Right atrium auricular region (tissue), 2 donors: ENCODE measurements at places on chromosomes 3 and 15. TPM values are rescaled to one million over a fixed set of nuclear protein-coding genes. Genes with fewer than 3 reads are reported as not detected.

- H3K27me3 ChIP-seq: no peaks in the 10 kb centered on the region
- H3K27ac ChIP-seq: no peak overlapping the region
- no peaks in the 10 kb centered on the region for H3K36me3 ChIP-seq
- H3K4me3 ChIP-seq: no peak overlapping the region
Measured at GRCh38 chr3:110362751-110363150, 708.9 kb upstream of the NECTIN3 start.

GRCh38 chr3:126621627-126622345 lies 33.1 kb downstream of the TXNRD3 start:
- H3K27ac ChIP-seq: no peak overlapping the region
- DNase-seq: no peak
- H3K36me3 ChIP-seq: no peaks in the 10 kb centered on the region
- no peak overlapping the region for H3K4me3 ChIP-seq
- peaks cover 7% of the 10 kb centered on the region for H3K4me1 ChIP-seq

GRCh38 chr3:42184651-42185443 lies 81.1 kb downstream of the CCK start:
- H3K4me1 ChIP-seq: peaks cover 75% of the 10 kb centered on the region
- H3K4me3 ChIP-seq: no peak overlapping the region
- no peak for DNase-seq

DNA sequence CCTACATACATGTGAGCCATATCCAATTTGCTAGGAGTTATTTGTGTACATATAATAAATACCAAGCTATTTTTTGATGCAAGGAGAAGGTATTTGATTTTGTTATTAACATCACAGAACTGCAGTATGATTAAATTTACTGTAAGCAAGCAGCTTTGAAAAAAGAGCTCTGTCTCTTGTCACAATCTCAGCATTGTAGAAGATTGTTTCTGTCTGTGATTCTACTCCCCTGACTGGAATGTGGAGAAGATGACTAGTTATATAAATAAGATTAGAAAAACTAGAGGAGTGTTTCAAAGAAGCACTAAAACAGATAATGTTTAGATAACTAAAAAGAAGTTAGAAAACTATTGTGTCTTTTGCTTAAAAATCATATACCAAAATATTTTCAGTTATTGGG lies 17.1 kb upstream of the DCBLD2 start:
- H3K36me3 ChIP-seq: no peaks in the 10 kb centered on the region
- no peak overlapping the region for H3K4me3 ChIP-seq
- H3K27me3 ChIP-seq: no peaks in the 10 kb centered on the region
- DNase-seq: no peak
- no peak overlapping the region for H3K27ac ChIP-seq

Gene C3orf20
- not detected for total RNA-seq
